ENCODE measurements at places on chromosomes 7 and 10. TPM values are rescaled to one million over a fixed set of nuclear protein-coding genes. Genes with fewer than 3 reads are reported as not detected.

DNA sequence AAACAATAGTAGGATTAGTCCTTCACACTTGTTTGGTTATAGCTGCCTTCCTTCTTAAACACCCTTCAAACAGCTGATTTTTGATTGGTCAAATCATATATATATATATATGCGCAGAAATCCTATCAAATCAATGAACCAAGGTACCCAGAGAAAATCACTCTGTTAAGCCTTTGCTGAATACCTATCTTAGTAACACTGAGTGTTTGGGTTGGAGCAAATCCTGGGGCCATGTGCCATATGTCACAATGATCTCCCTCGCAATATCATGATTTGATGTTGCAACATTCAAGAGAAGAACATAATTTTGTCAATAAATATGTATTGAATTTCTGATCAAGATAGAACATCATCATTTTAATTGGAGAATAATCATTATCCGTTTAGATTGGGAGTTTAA, 795.6 kb downstream of the REEP3 start:
- DNase-seq, result no peak

DUSP5 gene
- total RNA-seq, result 50.8 TPM

- no peak for DNase-seq
These were observed 4.7 kb upstream of the CRYGN start for GRCh38 chr7:151444632-151445031.

DNA sequence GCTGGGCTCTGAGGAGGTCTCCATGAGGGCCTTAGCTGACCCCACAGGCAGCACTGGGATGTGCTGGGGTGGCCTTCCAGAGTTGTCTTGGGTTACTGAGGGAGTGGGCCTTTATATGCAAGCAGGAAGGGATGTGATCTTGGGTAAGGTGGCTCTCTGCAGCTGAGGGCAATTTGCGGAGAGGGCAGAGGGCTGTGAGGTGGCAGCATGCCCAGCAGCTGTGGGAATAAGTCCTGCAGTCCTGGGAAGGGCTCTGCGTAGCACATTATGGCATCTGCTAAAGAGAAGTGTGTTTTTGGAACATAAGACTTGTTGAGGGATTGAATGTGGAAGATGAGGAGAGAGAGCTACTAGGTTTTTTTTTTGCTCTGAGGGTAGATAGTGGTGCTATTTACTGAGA, 99.6 kb upstream of the KMT2E start:
- no peak for DNase-seq

DNA sequence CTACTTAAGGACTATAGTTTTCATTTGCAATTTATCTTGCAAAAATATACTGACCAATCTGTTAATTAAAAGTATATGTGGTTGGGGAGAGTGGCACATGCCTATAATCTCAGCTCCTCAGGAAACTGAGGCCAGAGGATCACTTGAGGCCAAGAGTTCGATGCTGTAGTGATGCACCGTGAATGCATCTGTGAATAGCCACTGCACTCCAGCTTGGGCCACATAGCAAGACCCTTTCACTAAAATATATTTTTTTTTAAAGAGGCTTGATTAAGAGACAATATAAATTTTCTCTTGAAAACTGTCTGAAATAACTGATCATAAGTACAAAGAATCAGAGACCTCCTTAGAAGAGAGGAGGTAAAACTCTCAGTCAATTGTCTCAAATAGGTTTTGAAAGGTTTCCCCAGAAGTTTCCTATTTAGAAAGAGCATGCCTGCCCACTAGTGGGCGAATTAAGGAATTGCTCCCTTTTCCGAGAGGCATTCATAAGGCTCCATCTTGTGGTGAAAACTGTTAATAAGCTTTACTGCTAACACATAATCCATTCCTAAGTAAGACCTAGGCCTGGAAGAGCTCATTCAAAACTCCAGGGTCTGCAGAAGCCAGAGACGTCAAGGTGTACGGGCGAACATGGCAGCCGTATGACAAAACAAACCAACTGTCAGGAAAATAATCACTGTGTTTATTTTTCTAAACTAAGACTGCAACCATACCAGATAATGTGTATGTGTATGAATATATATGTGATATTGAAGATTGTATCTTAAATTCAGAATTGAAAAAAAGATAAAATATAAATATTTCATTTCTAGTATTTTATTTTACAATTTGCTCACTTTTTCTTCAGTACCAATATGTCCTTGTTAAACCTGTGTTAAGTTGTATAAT, 6.8 kb upstream of the TAS2R40 start:
- peak; percentile 69 for DNase-seq

KCNMA1 gene
- 0.18 TPM for total RNA-seq

PTPRE gene
- 19.9 TPM for total RNA-seq

DNA sequence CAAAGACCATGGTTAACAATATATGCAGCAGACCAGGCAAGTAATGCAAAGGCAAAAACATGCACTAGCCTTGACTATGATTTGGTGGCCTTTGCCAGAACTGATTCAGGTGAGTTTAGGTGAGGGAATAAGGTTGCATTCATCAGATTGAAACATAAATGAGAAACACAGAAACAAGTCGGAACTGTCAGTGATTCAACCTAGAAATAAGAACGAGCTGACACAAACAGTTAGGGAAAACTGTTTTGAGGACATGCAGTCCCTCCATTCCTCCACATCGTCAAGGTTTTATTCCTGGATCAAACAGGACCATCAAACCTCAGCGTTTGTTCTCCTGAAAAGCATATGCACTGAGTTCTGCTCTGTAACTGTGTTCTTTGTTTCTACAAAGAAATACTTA, 1.8 kb downstream of the ZNF248 start:
- DNase-seq, result no peak

DNA sequence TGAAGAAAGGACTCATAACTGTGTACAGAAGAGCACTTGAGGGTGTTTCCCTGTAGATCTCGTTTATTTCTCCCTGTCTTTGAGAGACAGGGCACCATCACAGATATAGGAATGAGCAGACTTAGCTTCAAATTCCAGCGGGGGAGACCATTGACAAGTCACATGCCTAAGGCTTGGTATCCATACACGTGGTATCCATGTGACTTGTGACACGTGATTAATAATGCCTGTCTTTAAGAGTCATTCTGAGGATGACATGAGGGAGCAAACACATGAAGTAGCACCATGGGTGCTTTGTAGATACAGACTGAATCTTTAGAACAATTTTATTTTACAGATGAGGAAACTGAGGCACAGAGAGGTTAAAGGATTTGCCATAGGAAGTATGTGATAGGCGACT, 292.3 kb downstream of the POU6F2 start:
- DNase-seq, result no peak

GRCh38 chr10:84537447-84537931, 209.1 kb downstream of the CCSER2 start:
- peak; percentile 52 for DNase-seq
